Activated CD8-positive, alpha-beta memory T cell treated with anti-CD3 and anti-CD28 coated beads for 4 hours (primary cell): ENCODE measurements at places on chromosomes 3 and 15.

- DNase-seq: no peak
These were observed 59.6 kb downstream of the UBE2E2 start for GRCh38 chr3:23262766-23263165.

- no peak for DNase-seq
These were observed 260.7 kb downstream of the NSUN3 start for GRCh38 chr3:94323596-94323995.

DNA sequence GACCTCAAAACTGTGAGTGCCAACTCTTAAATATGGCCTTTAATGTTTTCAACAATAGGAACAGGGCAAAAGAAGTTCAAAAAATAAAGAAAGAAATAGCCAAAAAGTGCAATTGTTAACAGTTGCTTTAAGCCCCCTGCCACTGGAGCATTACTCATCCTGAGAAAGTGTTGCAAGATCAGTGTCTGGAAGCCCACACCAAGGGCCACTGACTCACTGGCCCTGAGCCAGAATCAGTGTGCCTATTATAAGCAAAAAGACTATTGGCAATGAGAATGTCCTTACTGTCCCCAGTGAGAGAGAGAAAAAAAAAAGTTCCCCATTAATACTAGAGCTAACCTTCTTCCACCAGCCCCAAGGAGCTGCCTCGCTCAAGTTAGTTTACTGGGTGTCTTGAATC, 480.1 kb upstream of the ZNF385D start:
- DNase-seq: no peak

GRCh38 chr15:55513152-55513551, 5.1 kb upstream of the DNAAF4 start:
- no peak for DNase-seq

GRCh38 chr3:31754575-31755278, 222.0 kb downstream of the STT3B start:
- DNase-seq: no peak

- peak; percentile 70 for DNase-seq
These were observed 961 bp downstream of the HAPLN3 start for GRCh38 chr15:88894348-88894818.

DNA sequence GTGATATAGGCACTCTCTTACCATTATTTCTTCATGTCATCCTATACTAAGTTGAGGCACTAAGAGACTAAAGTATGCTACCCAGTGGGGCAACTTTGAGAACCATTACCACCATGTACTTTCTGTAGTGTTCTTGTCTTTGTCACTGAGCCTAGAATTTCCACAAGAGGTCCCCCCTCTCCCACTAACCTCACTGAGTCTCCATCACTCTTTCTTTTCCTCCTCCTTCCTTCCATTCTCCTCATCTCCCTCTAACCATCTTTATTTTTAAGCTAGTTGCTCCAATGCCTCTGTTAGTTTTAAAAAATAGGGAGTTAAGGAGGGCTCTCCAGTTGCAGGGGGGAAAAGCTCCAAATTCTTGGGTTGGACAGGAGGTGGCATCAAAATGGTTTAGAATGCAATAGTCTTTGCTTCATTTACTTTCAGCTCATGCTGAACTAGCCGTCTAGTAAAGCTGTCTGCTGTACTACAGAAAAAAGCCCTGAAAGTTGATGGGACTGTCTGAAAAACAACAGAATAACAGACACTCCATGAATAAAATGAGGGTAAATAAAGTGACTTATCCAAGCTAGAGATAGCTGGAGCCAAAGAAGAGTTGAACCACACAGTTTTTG, 85.1 kb upstream of the MYRIP start:
- no peak for DNase-seq

DNA sequence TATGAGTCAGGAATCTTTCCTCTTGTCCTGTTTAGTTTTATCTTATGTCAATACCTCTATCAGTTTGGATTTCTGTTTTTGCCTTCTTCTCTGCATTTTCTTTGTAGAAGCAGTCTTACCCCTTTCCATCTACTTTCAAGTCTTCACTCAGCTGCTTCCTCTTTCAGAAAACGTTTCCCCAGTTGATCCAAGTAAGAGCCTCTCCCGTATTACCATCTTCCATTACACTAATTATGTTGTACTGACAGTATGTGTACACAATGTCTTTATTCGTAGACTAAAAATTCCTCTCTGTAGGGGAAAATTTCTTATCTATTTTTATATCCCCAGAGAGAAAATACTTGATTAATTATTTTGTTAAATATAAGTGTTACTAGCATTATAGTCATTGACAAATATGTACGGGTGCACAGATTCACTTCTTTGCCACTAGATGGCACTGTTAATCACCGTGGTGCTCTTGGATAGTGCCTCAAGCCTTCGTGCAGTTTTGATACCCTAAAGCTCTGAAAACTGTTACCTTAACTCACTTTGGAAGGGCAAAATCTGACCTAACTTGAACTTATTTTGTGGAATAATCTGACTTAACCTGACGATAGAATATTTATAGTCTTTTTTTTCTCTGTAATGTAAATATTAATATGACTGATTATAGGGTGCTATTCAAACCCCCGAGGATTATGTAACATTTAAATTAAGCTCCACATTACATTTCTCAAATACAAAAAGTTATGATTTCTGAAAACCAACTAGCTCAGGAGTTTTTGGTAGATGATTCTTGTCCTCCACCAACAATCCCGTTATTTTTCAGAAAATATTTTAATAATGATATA, 74.2 kb upstream of the POU1F1 start:
- no peak for DNase-seq

GRCh38 chr3:73451301-73451944, 173.3 kb downstream of the PDZRN3 start:
- DNase-seq: no peak

GRCh38 chr15:27679731-27680471, 419.2 kb downstream of the OCA2 start:
- no peak for DNase-seq

GRCh38 chr3:69460034-69460433, 74.1 kb upstream of the FRMD4B start:
- no peak for DNase-seq

GRCh38 chr3:194336601-194337355, 14.3 kb downstream of the CPN2 start:
- no peak for DNase-seq

- no peak for DNase-seq
These were observed 14.7 kb upstream of the HDC start for GRCh38 chr15:50280271-50280670.

DNA sequence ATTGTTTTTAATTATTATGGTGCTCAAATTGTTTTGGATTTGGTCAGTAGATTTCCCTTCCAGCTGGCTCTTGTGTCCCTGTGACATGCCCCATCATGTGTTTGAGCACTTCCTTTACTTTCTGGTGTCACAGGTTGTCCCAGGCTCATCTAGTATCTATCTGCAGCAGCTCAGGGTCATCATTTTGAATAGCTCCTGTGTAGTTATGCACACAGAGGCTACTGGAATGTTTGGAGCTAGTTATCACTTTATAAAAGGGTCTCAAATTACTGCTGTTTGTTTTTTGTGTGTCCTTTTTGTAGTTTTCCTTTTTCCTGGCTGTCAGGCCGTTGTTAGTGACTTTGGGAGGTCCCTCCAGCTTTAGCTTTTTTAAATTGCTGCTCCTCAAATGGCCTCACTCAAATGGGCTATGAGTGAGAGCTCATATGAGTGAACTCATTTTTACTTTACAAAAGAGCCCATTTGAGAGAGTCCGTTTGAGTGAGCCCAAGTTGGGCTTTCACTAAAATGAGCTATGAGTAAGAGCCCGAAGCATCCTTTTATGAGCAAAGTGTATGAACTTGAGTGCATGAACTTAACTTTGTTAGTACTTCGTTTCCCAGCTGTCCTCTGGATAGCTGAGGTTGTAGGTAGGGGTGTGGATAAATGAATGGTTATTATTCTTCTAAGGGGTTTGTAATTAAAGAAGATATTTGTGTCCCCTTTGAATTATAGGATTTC, 43.8 kb downstream of the SQOR start:
- DNase-seq: no peak

GRCh38 chr15:75452364-75452864, 924 bp upstream of the SIN3A start:
- DNase-seq: peak; percentile 59

DNA sequence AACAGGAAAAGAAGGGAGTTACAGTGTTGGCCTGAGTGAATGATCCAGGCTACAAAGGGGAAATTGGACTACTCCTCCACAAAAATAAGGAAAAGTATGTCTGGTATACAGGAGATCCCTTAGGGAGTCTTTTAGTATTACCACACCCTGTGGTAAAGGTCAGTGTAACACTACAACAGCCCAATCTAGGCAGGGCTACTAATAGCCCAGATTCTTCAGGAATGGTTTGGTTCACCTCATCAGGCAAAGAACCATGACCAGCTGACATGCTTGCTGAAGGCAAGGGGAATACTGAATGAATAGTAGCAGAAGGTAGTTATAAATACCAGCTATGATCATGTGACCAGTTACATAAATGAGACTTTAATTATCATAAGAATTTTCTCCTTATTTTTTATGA, 372.6 kb upstream of the ATP11B start:
- no peak for DNase-seq

DNA sequence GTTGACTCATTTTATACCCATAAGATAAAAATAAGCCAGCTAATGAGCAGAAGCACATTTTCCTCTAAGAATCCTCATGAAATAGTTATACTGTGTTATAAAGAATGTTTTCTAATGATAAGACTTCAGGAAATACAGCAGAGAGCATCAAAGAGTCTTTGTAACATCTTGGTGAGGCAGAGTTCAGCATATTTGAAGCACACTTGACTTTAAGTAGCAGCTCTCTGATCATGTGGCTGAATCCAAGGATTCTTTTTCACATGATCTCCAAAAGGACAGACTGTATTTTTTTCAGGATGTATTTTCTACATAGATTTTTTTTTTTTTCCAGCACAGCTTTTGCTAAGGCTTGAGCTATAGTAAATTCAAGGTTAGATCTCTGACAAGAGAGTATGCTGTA, 195.1 kb downstream of the SI start:
- DNase-seq: no peak

DNA sequence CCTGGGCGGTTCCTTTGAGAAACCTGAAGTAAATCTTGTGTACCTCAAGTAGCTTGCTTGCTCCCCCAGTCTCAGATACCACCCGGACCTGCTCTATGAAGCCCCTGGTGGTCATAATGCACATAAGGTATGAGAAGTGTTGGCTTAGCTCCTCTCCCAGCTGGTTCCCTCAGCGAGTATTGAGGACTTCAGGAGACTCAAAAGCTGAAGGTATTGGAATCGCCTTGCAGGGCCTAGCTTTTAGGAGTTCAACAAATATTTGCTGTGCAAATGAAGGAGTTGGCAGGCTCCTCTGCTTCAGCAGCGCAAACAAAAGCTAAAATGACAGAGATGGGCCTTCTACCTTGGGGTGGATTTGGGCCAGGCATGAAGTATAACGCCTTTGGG, 1.7 kb downstream of the CMTM8 start:
- no peak for DNase-seq

- no peak for DNase-seq
These were observed 23.8 kb upstream of the ANXA2 start for GRCh38 chr15:60421544-60421943.

- DNase-seq: no peak
These were observed 69.3 kb downstream of the CD47 start for GRCh38 chr3:108021533-108021932.

DNA sequence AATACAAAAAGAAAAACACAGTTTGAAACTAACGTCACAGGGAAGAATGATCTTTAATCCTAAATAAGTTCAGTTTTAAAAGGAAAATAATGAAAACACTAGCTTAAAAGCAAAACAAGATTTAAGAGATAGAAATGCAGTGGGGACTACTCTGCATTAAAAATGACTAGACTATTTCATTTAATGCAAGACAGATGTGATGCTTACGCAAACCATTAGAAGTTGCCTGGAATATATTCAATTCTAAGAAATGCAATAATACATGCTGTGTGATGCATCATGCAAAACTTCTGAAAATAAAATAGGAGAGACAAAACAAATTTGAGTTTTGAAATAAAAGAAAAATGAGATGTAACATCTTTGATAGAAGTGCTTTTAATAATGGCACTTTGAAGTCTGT, 97.6 kb upstream of the STRIT1 start:
- no peak for DNase-seq

- no peak for DNase-seq
These were observed 35.5 kb downstream of the B3GALNT1 start for GRCh38 chr3:161069511-161070251.

DNA sequence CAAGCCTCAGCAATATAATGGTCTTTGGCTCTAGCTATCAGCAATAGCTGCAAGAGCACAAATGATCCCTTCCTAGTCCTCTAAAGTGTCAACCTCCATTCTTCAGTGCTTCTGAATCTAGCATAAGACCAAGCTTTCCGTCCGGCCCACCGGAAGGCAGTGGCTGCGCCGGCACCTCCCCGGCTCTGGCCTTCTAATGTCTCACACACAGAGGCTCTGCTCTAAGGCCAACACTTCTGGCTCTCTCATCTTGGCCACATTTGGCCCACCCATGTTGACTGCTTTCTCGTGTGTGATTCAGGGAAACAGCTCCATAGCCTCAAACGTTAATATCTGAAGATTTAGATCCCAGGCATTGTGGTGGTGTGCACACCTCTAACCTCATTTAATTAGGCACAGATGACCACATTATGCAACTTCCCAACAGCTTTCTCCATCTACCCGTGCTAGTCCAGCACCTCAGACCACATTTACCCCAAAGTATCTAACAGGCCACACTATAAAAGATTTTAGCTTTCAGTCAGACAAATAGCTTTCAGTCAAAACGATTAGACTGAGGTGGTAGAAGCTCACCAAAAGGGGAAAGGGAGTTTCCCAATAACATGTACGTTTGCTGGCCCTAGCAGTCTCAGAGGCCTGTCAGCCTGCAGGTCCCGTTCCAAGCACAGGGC, 19.3 kb downstream of the SLC51A start:
- DNase-seq: no peak

GRCh38 chr3:46127503-46127902, 80.6 kb downstream of the CCR1 start:
- no peak for DNase-seq

DNA sequence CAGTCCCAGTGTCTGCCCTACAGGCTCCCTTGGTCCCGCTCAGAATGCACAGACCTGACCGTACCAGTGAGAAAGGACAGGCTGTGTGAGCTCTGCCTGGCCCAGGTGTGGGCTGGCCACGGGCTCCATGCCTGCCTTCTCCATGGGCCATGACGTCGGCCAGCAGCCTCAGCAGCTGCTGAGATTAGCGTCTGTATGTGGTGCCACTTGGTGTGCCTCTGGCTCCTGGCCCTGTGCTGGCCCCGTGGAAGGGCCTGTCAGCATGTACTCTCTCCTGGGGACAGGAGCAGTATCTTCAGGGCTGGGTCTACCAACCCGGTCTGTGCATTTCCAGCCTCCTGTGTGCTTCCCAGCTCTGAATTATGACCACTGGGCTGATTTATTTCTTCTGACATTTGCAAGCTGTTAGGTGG, 25.7 kb downstream of the KLF13 start:
- DNase-seq: no peak

- DNase-seq: no peak
These were observed 27.0 kb downstream of the PDE8A start for GRCh38 chr15:85008474-85009260.

DNA sequence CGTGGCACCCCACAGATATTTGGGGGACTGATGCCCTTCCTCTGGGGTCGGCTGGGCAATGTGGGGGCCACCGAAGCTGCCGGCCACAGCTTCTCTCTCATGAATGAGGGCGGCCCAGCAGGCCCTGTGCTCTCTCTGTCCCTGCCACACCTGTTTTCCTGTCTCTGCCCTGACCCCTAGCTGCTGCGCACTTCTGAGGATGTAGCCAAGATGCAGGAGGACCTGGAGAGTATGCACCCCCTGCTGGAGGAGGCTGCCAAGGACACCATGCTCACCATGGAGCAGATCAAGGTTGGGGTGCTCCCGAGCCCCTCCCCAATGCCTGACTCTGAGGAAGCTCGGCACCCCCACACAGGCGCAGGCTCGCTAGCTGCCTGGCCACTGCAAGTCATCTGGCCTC, 59.7 kb downstream of the SEMA3G start:
- no peak for DNase-seq

GRCh38 chr3:197355713-197356112, 57.3 kb upstream of the DLG1 start:
- no peak for DNase-seq
